Right hindlimb (tissue), 1 donor: ENCODE measurements at places on chromosomes 1 and 21.

- DNase-seq: no peak
Measured at GRCh38 chr1:109492779-109493178, 1.1 kb upstream of the CYB561D1 start.

DNA sequence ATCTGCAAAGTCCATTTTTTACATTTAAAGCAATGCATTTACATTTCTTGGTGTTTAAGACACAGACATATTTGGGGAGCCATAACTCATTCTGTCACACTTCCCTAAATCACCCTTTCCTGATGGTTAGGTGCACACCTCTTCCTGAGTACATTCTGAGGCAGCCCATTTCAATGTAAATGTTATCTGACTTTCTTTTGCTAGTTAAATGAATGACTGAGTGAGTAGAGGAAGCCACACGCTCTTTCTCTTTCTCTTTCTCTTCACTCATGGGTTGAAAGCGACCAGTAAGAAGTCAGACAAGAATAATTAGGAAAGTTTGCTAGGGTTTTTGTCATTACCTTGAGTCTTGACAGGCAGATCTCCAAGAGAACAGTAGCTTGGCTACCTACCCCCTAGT is 143.1 kb downstream of the S1PR1 start:
- DNase-seq: no peak

GRCh38 chr1:48190881-48191280 is 31.6 kb upstream of the SLC5A9 start:
- no peak for DNase-seq

- DNase-seq: no peak
Measured at GRCh38 chr1:109938556-109938955, 27.9 kb downstream of the CSF1 start.

- DNase-seq: peak; percentile 32
Measured at GRCh38 chr1:179121159-179121938, 39.5 kb downstream of the TOR3A start.

- DNase-seq: no peak
Measured at GRCh38 chr1:55716151-55716550, 501.0 kb upstream of the USP24 start.

DNA sequence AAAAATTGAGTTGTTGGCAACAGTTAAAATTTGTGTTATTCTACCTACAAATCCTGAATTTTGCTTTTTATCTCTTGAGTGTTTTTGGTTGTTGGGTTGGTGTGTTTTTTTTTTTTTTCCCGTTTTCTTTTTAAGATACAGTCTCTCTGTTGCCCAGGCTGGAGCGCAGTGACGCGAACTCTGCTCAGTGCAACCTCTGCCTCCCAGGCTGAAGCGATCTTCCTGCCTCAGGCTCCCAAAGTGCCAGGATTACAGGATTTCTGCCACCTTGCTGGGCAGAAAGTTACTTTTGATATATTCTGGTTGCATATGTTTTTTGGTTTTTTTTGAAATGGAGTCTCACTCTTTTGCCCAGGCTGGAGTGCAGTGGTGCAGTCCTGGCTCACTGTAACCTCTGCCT is 4.2 kb downstream of the PCNT start:
- DNase-seq: no peak

DNA sequence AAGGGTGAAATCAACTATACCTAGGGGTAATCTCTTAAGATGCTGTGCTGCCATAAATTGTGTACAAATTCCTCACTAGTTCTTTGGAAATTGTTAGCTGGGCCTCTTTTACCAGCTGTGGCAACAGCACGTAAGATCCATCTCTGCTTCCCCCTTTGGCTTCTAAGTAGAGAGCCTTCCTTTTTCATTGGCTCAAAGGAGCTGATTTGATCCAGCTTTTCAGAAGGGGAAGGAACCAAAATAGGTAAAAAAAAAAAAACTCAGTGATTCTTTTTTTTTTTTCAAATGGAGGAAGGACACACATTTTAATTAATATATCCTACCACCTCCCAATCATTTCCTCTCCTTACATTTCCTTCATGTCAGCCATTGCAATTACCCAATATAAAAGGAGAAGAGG is 4.0 kb upstream of the RCAN1 start:
- DNase-seq: no peak

GRCh38 chr21:44865561-44866280 is 7.8 kb downstream of the PTTG1IP start:
- DNase-seq: no peak

DNA sequence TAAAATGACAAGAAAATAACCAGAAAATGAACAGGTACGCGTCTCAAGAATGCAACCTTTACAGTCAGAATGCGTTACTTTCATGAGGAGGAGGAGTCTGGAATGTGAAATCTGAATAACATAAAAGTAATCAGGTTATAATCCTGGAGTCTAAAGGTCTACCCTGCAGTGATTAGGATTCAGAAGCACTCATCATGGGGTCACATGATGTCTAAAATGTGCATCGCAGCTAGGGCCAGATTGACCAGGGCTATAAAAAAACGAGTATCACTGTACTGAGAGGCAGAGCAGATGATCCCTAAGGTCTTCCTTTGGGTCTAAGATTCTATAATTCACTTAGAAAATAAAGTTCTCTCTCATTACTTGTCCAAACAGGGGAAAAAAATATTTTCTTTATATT is 7.4 kb downstream of the EIF2D start:
- no peak for DNase-seq

DNA sequence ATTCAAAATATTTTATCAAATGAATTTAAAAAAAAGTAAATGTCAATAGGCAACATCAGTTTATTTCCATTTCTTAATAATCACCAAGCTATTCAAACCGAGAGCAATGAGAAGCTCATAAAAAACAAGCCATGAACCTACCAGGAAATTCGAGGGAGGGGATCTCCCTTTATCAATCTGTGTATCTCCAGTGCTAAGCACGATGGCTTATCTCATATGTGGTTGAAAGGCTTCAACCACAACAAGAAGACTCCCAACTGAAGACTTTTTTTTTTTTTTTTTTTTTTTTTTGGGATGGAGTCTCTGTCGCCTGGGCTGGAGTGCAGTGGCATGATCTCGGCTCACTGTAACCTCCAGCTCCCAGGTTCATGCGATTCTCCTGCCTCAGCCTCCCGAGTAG is 833.3 kb downstream of the USP25 start:
- no peak for DNase-seq

DNA sequence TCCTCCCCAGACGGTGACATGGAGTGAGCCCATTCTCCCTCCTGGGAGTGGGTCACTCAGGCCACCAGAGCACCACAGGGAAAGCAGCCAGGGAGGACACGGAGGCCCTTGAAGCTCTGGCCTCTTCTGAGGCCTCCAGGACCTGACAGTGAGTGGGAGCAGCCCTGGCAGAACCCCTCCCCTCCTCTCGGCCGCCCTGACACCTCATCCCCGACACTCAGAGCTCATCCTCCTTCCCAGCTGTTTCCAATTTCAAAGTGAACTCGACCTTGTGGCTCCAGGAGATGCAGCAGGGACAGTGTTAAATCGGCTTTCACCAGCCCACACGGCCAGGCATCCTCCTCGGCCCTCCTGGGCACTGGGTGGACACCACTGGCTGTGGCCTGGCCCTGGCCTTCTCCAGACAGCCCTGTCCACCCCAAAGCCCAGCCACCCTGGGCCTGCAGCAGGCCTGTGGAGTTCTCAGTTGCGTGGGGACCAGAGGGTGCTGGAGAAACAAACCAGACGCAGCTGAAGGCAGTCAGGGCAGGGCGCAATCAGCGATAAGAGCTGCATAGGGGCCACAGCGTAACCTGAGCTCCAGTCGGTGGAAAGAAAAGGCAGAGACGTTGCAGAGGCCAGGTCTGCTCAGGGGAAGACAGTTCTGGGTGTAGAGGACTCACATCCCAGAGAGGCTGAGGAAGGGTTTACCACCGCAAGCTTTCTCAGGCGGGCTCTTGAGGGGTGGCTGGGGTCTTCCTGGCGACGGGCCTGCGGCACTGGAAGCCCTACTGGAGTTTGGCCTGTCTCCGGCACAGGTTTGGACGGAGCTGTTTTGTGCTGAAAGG is 27.1 kb downstream of the FTCD start:
- DNase-seq: peak; percentile 43

GRCh38 chr1:39827201-39827600 is 38.5 kb upstream of the BMP8B start:
- no peak for DNase-seq

DNA sequence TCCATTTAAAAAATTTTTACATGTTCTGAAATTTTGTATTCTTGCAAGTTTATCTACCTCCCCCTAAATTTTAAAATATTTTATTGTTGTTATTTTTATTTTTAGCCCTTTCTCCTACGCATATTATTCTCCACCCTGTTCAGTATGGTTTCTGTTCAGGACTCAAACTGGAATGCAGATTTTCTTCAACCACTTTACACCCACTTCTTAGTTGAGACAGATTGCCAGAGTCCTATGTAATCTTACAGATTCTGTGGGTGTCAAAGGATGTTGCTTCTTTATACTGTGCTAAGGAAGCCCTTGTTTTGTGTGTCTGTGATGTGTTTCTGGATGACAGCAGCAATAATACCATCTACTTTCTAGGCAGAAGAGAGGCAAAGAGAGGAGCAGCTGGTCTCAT is 20.7 kb upstream of the PPP1R8 start:
- no peak for DNase-seq

DNA sequence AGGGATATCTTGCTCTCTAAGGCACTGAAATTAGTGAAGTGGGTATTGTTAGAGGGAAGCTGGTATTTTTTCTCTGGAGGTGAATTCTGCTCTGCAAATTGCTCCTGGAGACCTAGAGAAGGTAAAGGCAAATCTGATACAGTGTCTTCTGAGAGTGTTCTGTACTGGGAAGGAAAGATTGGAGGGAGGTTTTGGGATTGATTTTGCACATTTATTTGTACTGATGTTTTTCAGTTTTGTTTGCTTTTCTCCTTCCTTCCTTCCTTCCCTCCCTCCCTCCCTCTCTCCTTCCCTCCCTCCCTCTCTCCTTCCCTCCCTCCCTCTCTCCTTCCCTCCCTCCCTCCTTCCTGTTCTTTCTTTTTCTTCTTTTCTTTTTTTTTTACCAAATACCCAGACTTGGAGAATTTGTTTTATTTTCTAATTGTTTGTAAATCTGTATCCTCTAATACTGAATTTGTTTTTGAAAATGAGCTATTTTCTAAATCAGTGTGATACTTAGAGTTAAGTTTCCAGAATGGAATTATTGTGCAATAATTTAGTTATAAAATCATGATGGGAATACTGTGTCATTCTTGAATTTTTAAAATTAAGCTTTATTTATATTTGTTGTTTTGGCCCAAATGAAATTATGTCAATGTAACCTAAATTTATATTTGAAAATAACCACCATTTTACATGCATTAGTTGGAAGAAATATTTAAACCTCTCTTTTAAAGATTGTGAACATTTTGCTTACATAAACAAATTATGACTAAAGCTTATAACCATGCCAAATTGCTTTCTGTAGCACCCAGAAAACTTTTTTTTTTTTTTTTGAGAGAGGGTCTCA is 4.9 kb downstream of the CMPK1 start:
- no peak for DNase-seq

DNA sequence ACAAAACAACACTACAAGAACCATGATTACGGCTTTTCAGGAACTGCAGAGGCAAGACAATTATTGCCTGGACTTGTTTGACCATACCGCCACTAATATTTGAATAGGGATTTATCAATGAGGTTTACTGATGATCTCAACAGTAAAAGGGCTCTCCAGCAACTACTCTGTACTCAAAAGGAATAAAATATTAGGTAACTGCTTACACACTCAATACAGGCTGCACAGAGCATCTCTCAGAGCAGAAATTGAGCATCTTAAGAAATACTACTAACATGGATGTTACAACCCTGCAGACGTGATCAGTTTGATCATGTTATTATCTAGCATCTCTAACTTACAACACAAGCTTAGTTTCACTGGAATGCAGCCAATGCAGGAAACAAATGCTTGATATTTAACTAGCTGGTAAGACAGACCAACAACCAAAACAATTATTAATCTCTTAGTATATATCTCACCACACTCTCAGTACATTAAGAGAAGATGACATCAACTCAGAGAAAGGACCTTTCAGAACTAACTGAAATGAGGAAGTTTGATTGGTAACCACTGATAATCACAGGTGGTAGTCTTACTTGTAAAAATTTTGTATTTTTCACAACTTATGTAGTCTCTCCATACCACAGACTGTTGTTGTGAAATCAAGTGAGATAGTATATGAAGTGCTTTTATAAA is 52.2 kb downstream of the PUM1 start:
- DNase-seq: no peak

- DNase-seq: no peak
Measured at GRCh38 chr1:101957771-101958170, 39.0 kb downstream of the OLFM3 start.

DNA sequence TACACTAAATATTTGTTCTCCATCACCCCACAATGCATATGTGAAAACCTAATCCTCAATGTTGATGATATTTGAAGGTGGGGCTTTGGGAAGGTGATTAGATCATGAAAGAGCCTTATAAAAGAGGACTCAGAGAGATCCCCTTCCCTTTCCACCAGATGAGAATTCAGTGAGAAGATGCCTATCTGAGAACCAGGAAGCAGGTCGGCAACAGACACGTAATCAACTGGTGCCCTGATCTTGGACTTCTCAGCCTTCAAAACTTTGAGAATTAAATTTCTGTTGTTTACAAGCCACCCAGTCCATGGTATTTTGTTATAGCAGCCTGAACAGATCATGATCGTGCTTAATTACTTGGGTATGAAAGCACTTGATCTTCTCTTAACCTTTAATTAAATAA is 329.4 kb downstream of the KCNT2 start:
- DNase-seq: no peak

GRCh38 chr1:175148068-175148467 is 44.5 kb downstream of the KIAA0040 start:
- no peak for DNase-seq

DNA sequence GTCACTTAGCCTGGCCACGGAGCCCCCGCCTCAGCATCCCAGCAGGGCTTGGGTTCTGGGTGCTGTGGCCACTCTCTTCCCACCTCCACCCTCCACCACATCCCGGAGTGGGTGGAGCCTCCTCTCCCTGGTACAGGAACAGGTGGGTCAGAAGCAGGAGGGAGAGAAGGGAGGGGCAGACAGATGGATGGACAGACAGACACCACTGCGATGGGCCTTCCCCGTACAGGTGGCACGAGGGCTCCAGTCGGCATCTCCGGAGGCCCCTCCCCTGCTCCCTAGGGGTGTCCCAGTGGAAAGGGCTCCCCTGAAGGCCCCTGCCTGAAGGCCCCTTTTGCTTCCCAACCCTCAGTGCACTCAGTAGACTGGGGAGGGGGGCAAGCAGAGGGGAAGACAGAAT is 96.9 kb upstream of the TARDBP start:
- no peak for DNase-seq

DNA sequence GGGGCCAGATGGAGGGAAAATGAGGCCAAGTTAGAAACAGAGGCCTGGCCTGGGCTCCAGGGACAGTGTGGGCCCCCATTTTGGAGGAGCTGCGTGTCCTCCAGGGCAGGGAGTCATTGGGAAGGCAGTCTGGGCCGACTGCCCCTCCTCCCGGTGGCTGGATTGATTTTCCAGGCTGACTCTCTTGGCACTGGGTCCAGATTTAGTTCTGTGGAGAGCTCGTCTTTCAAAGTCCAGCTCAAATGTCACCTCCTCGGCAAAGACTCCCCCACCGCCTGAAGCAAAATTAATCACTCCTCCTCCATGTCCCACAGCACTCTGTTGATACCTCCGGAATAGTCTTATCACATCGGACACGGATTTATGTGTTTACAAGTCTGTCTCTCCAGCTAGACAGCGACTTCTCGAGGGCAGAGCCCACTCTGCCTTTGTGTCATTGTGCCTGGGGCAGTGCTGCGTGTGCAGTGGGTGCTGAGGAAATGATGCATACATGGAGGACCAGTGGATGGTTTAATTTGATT is 175.1 kb downstream of the CAMTA1 start:
- DNase-seq: peak; percentile 87

GRCh38 chr1:47521034-47521881 is 83.4 kb downstream of the FOXD2 start:
- no peak for DNase-seq

- no peak for DNase-seq
Measured at GRCh38 chr1:26278724-26279455, 996 bp upstream of the SH3BGRL3 start.
